ENCODE measurements at places on chromosomes 13 and 19.

GRCh38 chr19:33398361-33399060 is 25.0 kb downstream of the CEBPG start:
- DNase-seq: no peak

- DNase-seq: no peak
Measured at GRCh38 chr13:79374578-79374977, 31.5 kb downstream of the RBM26 start.

DNA sequence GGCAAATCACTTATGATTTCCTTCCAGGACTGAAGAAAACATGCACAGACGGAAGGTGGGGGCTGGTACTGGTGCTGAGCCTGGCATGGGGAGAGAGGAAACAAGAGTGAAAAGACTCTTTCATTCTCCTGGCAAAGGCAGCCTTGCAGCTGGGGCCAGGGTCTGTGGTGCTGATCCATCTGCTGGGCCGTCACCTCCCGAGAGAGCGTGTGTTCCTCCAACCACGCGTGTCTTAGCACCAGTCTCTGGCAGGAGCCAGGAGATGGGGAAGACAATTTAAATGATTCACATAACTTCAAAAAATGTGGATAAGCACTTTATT is 23.9 kb upstream of the SPART start:
- DNase-seq: no peak

DNA sequence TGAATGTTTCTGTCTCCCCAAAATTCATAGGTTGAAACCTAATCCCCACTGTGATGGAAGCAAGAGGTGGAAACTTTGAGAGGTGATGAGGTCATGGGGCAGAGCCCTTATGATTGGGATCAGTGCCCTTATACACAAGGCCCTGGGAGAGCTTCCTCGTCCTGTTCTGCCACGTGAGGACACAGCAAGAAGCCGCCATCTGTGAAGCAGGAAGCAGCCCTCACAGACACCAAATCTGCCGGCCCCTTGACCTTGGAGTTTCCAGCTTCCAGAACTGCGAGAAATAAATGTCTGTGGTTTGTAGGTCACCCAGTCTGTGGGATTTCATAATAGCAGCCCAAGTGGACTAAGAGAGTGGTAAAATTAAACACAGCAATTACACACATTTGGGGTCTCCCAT is 737.4 kb downstream of the UQCRFS1 start:
- no peak for DNase-seq

- DNase-seq: no peak
Measured at GRCh38 chr19:43469160-43469480, 3.7 kb upstream of the LYPD3 start.

- no peak for DNase-seq
Measured at GRCh38 chr13:61857198-61857597, 441.5 kb upstream of the PCDH20 start.

DNA sequence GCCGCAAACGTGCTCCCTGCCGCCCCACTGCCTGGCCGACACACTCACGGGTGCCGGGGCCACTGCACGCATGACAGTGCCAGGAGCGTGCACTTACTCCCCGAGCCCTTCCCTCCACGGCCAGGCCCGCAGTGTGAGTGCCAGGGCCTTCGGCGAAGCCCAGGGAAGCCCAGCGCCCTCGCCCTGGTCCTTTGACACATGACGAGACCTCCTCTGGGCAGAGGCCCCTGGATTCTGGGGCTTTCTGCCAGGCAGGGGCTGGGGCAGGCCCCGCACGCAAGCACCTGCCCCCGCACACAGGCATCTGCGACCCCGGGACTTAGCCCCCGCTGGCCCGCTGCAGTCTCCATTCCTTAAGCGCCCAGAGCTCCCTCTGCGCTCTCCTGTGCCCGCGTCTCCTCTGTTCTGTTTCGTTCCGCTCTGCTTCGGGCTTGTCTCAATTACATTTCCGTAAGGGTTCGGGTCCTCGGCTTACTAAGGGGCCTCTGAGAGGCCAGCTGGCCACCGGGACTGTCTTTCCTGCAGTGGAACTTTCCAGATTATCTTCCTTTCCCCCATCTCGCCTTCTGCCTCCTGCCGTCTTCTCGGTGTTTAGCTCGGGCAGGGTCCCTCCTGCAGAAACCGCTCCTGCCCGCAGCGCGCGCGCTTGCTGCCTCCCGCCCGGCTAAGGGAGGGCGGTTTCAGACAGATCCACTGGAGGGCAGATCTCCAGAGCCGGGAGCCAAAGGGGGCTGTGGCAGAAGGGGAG is 98.8 kb downstream of the ING1 start:
- no peak for DNase-seq

- no peak for DNase-seq
Measured at GRCh38 chr13:112845511-112846144, 123.4 kb upstream of the MCF2L start.

DNA sequence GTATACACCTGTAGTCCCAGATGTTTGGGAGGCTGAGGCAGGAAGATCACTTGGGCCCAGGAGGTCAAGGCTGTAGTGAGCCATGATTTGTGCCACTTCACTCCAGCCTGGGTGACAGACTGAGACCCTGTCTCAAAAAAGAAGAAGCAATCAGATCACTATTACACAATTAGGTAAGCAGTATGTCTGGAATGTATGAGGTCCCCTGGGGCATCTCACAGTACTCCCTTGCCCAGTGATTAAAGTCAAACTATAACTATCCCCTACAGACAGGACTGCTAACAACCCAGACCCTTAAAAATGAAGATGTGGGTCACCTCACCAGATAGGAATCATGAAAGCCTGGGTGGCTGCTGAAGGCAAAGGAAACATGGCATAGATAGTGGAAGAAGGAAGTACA is 9.4 kb upstream of the PAN3 start:
- DNase-seq: no peak

DNA sequence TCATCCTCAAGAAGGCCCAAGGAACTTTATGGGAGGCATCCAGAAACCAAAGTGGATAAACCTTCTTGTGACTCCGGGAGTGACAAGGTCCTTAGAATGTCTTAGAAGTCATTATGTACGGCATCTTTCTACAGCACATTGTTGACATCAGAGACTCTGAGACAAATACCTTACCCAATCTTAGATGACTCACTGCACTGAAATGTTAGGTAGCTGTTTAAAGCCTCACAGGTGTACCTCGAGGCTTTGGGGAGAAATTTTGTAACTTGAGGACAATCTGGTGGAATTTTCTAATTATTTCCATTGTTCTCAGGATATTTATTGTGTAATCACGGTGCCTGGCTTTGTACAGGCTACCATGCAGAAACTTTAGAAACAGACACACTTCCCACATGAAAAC is 14.8 kb upstream of the LGALS13 start:
- no peak for DNase-seq

All from NCI-H1694 treated with DMSO at 0.1 percent for 48 hours (cell line).